Kidney capillary endothelial cell (primary cell): ENCODE measurements at places on chromosomes 3 and 15.
A peak's percentile ranks its signal among the peaks of the same experiment; 100 is the strongest.

DNA sequence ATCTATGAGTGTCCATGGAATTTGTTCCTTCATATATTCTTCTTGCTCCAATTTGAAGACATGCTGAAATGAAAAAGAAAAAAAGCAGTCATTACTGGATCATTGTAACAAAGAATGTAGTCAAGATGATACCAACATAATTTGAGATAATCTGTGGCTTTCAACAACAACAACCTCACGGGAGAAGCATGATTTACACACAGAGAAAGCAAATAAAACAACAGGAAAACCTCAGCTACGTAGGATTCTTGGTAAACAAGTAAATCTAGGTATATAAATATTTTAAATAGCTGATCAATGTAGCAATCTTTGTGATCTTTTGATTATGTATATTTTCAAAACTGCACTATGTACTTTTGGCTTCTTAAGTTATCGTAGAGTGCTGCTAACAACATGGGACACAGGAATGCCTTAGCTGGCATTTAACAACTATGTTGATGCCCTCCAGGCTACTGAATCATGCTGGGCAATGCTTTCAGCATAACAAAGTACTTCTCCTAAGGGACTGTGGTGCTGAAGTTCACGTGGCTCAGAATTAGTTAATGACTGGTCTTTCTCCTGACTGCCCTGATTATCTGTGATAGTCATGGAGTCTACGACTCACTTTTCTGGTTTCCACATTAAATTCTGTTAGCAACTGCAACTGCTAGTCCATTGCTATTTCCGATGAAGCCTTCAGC is 96.5 kb upstream of the MYO5C start:
- no peak for DNase-seq

DNA sequence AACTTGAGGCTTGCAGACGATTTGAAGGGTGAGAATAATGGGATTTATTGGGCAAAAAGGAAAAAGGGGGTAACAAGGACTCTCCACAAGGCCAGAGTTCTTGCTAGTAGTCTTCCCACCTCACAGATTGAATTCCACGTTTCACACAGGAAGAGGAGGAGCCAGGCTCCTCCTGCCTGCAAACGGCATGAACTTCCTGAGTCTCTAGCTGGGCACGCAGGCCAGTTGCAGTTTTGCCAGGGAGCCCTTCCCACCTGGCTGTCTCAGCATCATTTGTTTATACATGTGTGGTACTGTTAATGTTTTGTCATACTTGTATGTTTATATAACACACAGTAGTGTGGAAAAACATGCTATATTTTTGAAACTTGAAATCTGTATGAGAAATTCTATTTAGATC is 155.0 kb downstream of the NLGN1 start:
- no peak for DNase-seq

DNA sequence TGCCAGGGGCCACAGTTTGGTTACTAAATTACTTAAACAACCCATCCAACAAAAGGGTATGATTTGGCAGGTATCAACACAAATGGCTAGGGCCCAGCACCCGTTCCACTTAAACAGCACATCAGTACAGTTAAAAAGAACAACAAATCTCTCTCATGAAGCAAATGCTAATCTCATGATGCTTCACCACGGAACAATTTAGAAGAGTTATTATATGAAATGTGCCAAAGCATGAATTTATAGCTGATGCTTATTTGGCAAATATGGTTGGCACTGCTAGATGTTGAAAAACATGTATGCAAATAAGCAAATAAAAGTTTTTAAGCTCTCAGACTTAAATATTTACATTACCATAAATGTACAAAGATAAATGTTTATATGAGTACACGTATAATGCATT is 2.3 kb downstream of the PEAK1 start:
- no peak for DNase-seq

DNA sequence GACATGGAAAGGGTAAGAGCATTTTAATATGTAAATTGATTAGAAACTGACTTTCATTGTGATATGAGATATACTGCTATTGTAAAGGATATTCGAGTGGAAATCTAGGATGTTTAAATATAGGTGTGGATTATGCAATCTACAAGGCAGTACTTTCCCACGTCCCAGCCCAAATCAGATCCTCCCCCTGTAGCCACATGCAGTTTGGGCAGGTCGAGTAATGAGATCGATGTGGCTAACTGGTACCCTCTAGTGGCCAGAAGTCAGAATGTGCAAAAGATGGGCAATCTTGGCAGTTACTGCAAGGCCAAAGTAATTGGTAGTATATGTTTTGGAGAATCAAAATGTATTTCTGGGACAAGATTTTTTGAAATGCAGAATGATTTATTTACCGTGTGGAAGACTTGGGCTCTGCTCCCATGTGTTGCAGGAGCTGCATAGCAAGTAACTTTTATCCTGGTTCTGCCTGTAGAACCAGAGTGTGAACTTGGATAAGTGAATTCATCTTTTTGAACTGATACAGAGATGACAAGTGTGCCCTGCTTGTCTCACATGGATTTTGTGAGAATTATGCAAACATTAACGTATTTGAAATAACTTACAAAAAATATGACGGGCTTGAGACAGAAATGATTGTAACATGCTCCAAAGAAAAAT is 94.5 kb upstream of the ADAMTSL3 start:
- peak; percentile 58 for DNase-seq

- no peak for DNase-seq
Observed at GRCh38 chr3:10322352-10322710, 1.4 kb upstream of the SEC13 start.

DNA sequence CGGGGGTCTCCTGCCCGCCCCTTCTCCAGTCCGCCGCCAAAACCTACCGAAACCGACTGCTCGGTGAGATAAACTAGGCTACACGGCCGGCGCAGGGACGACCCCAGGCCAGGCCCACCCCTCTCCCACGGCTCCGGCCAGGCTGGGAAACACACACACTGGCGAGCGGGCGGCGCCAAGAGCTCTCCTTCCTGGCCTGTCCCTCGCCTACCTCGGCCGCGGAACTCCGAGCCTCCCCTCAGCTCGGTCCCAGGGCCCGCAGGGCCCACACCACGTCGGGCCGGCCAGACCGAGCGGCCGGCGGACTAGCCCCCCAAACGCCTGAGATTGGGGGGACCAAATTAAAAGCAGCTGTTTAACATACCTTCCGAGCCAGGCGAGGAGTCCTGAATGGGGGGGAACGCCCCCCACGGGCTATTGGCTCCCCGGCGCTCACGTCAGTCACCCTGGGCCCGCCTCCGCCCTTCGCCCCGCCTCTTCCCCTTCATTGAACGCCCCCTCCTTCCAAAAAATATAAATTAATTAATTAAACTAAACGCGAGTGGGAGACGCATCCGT is 4.0 kb upstream of the SIN3A start:
- peak; percentile 73 for DNase-seq

DNA sequence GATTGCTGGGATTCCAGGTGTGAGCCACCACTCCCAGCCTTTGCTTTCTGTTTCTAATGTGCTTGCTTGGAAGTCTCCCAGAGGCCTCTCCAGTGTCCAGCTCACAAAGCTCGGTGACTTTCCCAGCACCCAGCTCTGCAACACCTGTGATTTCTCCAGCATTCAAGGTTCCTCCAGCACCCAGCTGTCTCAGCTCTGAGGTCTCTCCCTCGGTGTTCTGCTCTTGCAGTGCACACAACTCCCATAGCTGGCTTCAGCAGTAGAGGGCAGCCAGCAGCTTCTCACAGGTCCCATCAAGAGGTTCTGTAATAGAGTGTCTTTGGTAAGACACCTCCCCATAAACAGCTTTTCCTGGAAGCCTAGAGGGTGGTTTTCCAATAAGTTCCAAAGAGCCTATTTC is 75.1 kb downstream of the GRM7 start:
- DNase-seq: no peak

- DNase-seq: no peak
Observed at GRCh38 chr3:27354161-27354560, 15.0 kb downstream of the NEK10 start.

DNA sequence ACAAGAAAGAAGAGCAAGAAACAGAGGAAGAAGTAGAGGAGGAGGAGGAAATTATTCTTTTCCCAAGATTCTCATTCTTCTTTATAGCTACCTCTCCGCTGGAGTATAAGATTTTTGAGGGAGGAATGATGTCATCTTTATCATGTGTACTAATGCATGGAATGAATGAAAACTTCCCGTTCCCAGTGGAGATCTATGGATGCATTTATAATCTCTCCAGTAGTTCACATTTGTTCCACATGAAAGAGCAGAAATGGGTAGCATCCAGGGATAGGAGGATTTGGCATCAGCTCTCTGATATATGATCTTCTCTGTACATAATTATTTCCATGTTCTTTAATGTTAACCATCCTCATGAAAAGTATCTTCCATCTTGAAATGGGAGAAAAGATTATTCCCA is 244.4 kb downstream of the ADAMTSL3 start:
- DNase-seq: no peak

DNA sequence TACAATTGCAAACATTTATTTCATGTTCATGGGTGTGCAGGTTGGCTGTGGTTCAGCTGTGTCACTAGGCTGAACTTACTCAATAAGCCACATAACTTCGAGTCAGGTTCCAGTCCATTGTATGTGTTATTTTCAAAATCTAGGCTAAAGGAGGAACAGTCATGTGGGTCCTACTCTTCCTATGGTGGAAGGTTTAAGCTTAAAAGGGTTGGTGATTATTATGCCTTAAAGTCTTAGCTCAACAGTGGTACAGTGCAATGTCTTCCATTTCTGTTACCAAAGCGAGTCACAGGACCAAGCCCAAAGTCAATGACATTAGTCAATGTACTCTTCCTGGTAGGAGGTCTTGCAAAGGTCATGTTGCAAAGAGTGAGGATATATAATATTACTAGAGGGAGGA is 78.2 kb downstream of the ATG7 start:
- no peak for DNase-seq

GRCh38 chr15:97678656-97679055 is 281.8 kb upstream of the ARRDC4 start:
- no peak for DNase-seq

DNA sequence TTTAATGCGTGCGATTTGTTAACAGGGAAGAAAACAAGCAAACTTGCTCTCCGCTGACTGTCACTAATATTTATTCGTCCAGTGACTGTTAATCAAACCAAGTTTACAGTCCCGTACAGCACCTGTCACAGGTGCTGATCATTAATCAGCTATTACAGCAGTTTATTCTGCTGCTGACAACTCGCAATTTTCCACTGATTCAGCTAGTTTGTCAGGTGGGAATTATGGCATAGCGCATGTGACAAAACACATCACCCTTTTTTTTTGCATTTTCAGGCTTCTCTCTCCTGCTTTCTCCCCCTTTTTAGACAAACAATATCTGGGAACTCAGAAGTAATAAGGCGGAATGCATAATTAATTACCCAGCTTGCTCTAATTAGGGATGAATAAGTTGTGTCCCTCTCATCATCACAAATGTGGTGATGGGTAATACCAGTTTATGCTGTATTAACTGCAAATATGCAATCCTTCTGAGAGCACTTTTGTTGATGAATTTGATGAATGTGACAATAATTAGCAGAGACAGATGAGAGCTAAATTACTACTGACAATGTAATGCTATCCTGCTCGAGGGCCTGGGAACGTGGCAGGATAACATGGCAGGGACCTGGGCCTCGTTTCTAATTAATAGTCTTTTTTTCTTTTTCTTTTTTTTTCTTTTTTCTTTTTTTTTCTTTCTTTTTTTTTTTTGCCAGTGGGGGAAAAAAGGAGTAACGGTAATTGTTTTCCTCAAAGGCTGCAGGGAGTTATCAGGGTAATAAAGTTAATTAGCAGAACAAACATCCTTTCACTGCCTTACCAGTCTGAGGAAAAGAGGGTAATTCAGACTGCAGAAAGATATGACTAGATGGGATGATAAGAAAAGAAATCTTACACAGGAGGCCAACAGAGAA is 150.3 kb upstream of the SOX2 start:
- DNase-seq: no peak

DNA sequence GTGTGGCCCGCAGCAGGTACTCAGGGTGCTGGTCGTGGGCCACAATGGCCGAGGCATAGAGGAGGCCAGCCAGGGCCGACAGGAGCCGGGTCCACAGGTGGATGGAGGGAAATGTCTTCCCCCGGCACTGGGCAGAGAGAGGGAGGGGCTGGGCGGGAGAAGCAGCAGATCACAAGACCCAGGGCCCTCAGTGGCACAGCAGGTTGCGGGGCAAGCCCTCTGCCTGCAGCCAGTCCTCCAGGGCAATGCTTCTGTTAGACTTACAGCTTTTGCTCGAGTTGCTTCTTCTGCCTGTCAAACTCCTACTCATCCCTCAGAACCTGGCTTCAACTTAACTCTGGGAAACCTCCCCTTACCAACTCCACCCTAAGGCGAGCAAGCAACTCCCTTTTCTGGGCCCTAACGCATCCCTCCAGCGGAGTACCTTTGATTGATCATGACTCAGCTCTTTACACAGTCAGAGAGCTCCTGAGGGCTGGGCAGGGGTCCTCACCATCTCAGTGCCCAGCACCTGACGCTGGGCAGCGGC is 16.0 kb downstream of the TMEM44 start:
- DNase-seq: no peak

DNA sequence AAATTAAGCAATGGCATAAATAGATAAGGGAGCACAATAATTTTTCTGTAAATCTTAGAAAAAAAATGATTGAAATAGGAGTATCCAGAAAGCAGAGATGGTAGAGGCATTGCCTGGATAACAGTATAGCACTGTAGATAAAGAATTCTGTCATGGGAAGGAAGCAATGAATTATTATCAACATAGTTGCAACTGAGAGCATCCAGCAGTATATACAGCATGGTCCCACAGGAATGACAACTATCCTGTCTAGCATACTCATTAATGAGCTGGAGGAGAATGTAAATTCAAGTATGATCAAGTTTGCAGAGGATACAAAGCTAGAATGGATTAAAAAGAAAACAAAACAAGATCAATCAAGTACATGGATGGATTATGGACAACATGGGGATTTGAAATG is 90.8 kb downstream of the DPH6 start:
- DNase-seq: no peak

DNA sequence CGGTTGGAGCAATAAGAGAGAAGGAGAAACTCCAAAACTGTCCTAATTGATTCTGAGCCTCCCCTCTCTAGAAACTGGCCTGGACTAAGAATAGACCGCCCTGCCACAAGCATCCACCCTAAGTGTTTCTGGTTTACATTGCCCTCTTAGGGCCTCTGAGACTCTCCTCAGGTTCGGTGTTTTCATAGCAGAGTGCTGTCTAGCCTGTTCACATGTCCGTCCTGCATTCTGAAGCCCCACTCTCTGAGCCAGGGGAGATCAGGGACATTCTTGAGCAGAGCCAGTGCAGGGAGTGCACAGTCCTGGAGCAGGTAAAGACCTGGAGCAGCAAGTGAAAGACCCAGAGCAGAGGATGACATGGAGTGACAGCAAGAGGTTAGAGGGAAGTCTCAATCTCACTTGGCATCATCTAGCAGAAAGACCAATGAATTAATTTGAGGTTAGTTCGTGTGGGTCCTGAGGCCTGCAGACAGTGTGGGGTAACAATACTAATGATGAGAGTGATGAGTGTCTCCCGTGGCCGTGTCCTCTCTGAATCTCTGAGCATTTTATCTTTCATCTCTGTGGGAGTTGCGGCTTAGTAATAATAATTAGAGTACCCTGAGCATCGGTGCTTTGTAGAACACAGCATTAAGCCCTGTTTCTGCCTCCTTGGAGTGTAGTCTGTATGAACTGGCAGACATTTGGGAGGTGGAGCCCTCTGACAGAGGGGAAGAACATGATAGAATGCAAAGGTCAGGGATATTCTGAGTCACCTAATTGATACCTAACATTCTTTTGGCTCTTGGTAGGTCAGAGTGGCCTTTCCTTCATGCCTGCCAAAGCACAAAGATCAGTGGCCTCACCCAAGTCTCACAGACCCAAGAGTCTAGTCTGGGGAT is 24.6 kb downstream of the MAPKBP1 start:
- no peak for DNase-seq

- DNase-seq: no peak
Observed at GRCh38 chr3:173221010-173221409, 80.0 kb upstream of the SPATA16 start.

- DNase-seq: no peak
Observed at GRCh38 chr3:146499701-146500100, 30.3 kb upstream of the PLSCR2 start.
